Endodermal cell (in vitro differentiated cells): ENCODE measurements at places on chromosomes 12 and 14. TPM values are rescaled to one million over a fixed set of nuclear protein-coding genes. Genes with fewer than 3 reads are reported as not detected.

The OR6C2 gene
- total RNA-seq, result not detected in 2 replicates

GRCh38 chr12:61846765-61847164 is 413.4 kb upstream of the USP15 start:
- no peak for DNase-seq

DNA sequence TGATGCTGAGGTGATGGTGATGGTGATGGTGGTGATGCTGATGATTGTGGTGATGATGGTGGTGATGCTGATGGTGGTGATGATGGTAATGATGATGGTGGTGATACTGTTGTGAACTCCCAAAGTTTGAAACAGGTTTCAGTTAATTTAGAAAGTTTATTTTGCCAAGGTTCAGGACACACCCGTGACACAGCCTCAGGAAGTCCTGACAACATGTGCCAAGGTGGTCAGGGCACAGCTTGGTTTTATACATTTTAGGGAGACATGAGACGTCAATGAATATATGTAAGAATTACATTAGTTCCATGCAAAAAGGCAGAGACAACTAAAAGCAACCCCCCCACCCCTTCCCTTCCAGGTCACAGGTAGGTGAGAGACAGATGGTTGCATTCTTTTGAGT is 112.8 kb upstream of the EVL start:
- no peak for DNase-seq

The TSPAN19 gene
- not detected in 3 replicates for total RNA-seq

The GLIPR1L1 gene
- total RNA-seq, result 0.94 TPM in 1 of 3 replicates, not detected in the others

The TAS2R46 gene
- 0.84 to 1.3 TPM (median 1.2 TPM) in 3 replicates for total RNA-seq

GRCh38 chr12:3973973-3974644 is 100.9 kb upstream of the PARP11 start:
- no peak for DNase-seq

GRCh38 chr12:51307655-51308593 is 16.1 kb downstream of the BIN2 start:
- no peak for DNase-seq

- no peak for DNase-seq
Observed at GRCh38 chr12:43015090-43015737, 425.7 kb upstream of the PRICKLE1 start.

DNA sequence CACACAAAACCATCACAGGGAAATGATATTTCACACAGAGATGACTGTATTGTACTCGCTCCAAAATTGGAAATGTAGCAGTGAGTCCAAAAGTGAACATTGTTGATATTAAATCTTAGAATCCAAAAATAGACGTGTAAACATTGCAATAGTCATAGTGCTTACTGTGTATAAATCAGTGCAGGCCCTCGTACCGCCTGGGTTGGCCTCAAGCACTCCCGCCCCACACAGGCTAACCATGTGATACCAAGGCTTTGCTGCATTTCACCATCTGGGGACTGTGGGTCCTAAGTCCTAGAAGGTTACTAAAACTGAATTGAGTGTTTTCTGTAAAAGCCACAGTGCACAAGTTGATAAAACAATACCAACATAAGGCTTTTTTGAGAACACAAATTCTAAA is 107.3 kb downstream of the PPP2R5E start:
- DNase-seq, result no peak

The NAP1L1 gene
- 820 and 829 TPM in 2 replicates for total RNA-seq

DNA sequence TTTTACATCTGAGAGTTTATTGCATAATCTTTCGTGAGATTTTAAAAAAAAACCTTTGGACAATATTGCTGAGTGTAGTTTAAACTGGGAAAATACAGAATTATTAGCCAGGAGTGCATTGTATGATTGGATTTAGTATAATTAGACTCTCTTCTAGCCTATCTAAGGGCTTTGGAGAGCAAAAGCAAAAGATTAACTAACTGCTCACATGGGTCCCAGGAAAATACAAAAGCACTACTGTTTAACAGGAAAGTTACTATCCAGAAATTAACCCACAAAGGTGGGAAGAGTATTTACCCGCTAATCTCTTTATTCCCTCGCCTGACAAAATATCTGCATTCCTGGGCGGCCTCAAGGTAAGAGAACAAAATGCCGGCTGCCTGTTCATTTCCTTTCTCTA is 309.5 kb downstream of the ATXN7L3B start:
- no peak for DNase-seq

DNA sequence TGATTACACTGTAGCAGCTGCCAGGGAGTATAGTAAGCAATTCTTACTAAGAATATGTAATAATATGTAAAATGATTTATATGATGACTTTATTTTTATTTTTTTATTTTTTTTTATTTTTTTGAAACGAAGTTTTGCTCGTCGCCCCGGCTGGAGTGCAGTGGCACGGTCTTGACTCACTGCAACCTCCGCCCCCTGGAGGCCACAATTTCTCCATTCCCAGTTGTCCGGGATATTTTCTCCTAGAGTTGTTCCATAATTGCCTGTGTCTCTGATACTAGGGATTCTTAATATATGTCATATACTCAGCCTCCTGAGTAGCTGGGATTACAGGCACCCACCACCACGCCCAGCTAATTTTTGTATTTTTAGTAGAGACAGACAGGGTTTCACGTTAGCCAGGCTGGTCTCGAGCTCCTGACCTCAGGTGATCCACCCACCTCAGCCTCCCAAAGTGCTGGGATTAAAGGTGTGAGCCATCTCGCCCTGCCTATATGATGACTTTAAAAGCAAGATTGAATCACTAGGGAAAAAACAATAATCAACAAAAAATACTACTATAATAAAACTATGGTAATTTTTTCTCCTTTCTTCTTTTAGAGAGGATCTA is 12.2 kb upstream of the ITPR2 start:
- DNase-seq, result peak; percentile 91

GRCh38 chr14:81219759-81220579 is 790 bp downstream of the GTF2A1 start:
- peak; percentile 57 for DNase-seq

The TMEM132D gene
- total RNA-seq, result 4.0 to 4.5 TPM (median 4.4 TPM) in 3 replicates

DNA sequence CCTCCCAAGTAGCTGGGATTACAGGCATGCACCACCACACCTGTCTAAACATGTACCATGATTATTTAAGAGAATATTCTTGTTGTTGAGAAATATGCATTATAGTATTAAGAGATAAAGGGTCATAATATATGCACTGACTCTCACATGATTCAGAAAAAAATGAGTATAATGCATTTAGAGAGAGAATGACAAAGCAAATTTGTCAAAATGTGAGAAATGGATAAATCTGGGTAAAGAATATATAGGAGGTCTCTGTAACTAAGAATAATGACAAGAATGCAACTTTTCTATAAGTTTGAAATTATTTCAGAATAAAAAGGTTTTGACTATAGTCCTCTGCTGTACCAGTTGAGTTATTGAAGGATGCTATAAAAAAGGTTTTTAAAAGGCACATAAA is 28.1 kb upstream of the ZNF740 start:
- no peak for DNase-seq

- DNase-seq, result no peak
Observed at GRCh38 chr12:12724421-12725085, 7.4 kb downstream of the CDKN1B start.

The PGF gene
- total RNA-seq, result 3.0 to 7.9 TPM (median 7.6 TPM) in 3 replicates

DNA sequence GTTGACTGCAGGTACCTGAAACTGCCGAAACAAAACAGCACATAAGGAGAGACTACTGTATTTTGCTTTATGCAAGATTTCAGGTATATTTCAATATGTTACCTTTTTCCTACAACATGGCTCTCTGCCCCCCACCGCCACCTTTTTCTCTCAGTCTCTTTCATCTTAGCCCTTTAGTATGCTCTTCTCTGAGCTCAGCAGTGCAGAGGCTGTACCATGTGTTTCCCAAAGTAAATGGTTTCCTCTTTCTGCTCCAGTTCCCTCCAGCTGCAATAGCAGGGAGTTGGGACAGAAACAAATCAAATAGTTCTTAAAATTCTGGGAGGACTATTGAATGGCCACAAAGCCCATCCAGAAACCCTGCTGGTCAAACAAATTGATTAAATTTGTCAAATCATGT is 4.3 kb downstream of the AMN1 start:
- DNase-seq, result no peak

- DNase-seq, result peak; percentile 32
Observed at GRCh38 chr14:103894034-103894722, 34.1 kb upstream of the TDRD9 start.

GRCh38 chr14:21860172-21860571 is 186.6 kb upstream of the OR4E1 start:
- peak; percentile 80 for DNase-seq
